ENCODE measurements at places on chromosomes 5 and 9.

DNA sequence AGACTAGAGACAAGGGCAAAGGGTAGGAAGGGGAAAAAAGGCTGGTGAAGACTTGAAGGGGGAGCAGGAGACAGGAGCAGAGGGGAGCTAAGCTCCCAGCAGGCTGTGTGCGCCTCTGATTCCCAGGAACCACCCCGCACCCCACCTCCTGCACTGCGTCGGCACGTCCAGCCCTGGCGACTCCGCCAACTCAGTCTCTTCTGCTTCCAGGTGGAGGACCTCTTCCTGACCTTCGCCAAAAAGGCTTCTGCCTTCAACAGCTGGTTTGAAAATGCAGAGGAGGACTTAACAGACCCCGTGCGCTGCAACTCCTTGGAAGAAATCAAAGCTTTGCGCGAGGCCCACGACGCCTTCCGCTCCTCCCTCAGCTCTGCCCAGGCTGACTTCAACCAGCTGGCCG, 30.5 kb downstream of the DYNC2I2 start:
- DNase-seq = no peak

- DNase-seq = no peak
Measured at GRCh38 chr5:134580001-134580460, 52.6 kb downstream of the SAR1B start.

DNA sequence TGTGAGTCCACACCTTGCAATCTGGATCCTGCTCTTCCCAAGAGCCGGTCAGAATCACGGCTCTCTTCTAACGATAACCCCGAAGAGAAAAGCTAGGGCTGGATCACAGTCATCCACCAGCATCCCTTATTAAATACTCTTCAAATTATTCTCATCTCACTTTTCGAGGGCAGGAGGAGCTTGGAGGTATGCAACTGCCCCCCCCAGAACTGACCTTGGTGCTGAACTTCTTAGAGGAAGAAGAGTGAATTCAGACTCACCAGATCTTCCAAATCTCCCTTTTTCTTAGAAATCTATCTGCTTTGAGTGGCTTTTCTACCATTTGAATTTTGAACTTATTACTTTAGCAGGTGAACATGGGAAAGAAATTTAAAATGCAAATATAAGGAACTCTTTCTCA, 75.7 kb downstream of the MED10 start:
- DNase-seq = no peak

DNA sequence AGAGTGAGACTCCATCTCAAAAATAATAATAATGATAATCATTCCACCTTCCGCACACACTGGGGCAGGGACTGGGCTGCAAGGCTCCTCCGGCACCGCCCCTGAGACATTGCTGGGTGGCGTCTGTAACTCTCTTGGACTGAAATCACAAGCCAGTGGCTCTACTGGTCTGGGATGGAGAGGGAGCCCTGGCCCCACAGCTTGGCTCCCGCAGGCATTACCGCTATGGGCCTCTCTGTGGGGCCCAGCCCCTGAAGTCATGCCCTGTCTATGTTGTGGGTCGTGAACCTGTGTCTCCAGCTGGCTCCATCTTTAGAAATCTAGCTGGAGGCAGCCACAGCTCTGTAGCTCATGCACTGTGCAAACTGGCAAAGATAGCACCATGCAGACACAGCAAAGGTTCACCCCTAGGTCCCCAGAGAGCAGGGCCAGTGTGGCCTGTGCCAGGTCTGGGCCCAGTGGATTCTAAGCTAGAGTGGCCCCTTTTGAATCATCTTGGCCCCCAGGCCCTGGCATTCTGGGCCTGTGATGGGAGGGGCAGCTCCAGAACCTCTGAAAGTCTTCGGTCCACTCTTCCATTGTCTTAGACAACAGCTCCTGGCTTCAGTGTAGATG, 36.1 kb upstream of the COL5A1 start:
- no peak for DNase-seq

DNA sequence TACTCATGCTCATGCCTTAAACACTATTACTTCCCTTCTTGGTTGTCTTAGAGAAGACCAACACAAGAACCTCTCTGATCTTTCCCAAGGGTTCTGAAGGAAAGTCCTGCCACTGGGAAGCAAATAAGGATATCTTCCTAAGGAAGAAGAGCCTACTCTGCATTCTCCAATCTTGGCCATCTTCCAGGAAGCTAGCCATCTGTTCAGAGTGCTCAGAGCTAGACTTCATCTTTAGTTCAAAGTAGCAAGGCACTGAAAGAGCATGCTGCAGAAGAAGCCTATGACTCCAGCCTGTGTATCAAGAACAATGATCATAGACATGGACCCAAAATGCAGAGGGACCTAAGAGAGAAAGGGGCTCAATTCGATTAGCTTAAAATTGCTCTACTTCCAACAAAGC, 114.7 kb downstream of the KIAA0825 start:
- no peak for DNase-seq

DNA sequence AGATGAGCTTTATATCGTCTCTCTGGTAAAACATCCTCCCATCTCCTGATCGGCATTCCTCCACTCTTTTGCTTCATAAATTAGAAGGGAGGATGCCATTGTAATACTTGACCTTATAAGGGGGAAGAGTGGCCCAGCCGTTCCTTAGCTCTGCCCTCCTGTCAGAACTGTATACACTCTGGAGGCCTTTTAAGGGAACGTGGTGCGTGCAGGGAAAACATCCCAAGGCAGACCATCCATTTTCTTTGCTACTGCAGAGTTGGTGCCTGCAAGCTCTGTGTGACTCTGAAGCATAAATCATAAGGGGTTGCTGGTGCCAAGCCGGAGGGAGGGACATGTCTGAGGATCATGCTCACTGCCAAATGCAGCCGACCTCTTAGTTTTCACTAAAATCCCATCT, 90.4 kb downstream of the PGM5 start:
- DNase-seq = no peak

Data from fibroblast of skin of scalp (primary cell).